Kidney (tissue), 22 donors: ENCODE measurements at places on chromosomes 6 and 20. TPM values are rescaled to one million over a fixed set of nuclear protein-coding genes. Genes with fewer than 3 reads are reported as not detected.

GRCh38 chr6:143579703-143580102, 68.2 kb upstream of the FUCA2 start:
- no peaks in the 10 kb centered on the region for H3K4me1 ChIP-seq
- no peaks in the 10 kb centered on the region for H3K27me3 ChIP-seq
- no peak for DNase-seq
- no peaks in the 10 kb centered on the region for H3K36me3 ChIP-seq
- H3K4me3 ChIP-seq: no peak overlapping the region

GRCh38 chr6:146267946-146268345, 239.1 kb downstream of the GRM1 start:
- H3K36me3 ChIP-seq: no peaks in the 10 kb centered on the region
- no peak overlapping the region for H3K27ac ChIP-seq
- H3K4me1 ChIP-seq: no peaks in the 10 kb centered on the region
- DNase-seq: no peak

DNA sequence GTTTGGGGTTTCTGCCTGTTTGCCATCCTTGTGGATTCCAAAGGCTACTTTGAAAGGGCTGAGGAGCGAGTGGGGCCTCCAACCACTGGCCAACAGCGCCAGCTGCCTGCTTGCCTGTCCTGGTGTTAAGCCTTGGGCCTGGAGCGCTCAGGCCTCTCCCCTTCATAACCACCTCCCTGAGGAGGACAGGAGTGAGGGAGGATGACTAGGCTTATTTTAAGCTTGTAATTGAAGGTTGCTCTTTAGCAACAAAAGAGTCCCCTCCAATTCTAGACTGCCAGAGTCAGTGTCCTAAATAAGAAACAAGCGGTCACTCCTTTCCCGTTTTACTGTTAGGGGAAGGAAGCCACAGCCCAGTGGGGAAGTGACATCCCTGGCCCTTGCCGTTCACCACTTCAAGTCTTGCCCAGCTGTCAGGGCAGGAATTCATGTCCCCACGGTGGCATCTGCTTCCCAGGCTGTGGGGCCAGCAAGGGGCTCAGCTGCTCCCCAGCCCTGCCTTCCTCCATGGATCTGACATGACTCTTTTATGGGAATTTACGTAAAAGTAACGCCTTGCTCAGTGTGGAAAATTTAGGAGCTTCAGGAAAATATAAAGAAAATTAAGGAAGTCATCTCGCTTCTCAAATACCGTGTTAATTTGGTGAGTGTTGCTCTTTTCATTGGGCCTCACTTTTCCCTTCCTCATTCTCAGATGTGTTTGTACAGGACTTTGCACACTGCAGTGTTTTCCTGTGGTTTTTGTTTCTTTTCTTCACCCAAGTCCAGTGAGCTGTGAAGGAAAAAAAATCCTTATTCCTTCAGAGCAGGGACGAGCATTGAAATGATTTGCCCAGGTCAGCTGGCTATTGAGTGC, 57.8 kb downstream of the SSR1 start:
- H3K4me3 ChIP-seq: no peak overlapping the region
- H3K27ac ChIP-seq: peak overlapping the region; percentile 45
- peaks cover 6% of the 10 kb centered on the region for H3K4me1 ChIP-seq
- peaks cover under 1% of the 10 kb centered on the region for H3K36me3 ChIP-seq
- peak; percentile 65 for DNase-seq
- H3K27me3 ChIP-seq: no peaks in the 10 kb centered on the region

- no peaks in the 10 kb centered on the region for H3K36me3 ChIP-seq
- H3K27me3 ChIP-seq: no peaks in the 10 kb centered on the region
- H3K4me1 ChIP-seq: no peaks in the 10 kb centered on the region
- H3K4me3 ChIP-seq: no peak overlapping the region
Measured at GRCh38 chr20:50399555-50399916, 110.6 kb upstream of the PTPN1 start.

GRCh38 chr6:11132194-11132888, 20.8 kb upstream of the ERVFRD-1 start:
- H3K27me3 ChIP-seq: no peaks in the 10 kb centered on the region
- no peak overlapping the region for H3K27ac ChIP-seq
- no peak for DNase-seq
- H3K4me1 ChIP-seq: no peaks in the 10 kb centered on the region

GRCh38 chr6:10535193-10535592, 14.0 kb downstream of the GCNT2 start:
- no peak overlapping the region for H3K4me3 ChIP-seq
- H3K36me3 ChIP-seq: no peaks in the 10 kb centered on the region
- no peak overlapping the region for H3K27ac ChIP-seq
- no peaks in the 10 kb centered on the region for H3K27me3 ChIP-seq
- no peak for DNase-seq
- H3K4me1 ChIP-seq: no peaks in the 10 kb centered on the region

The CD109 gene
- total RNA-seq: 19.0 TPM

- H3K36me3 ChIP-seq: no peaks in the 10 kb centered on the region
- peak overlapping the region; percentile 82 for H3K27ac ChIP-seq
- no peak overlapping the region for H3K4me3 ChIP-seq
Measured at GRCh38 chr20:10708351-10709185, 34.8 kb upstream of the JAG1 start.

The NRM gene
- 14.2 TPM for total RNA-seq

- H3K27me3 ChIP-seq: no peaks in the 10 kb centered on the region
- H3K27ac ChIP-seq: no peak overlapping the region
- H3K4me1 ChIP-seq: no peaks in the 10 kb centered on the region
- no peak overlapping the region for H3K4me3 ChIP-seq
Measured at GRCh38 chr20:19605786-19606485, 152.1 kb upstream of the RIN2 start.

The RIMS1 gene
- total RNA-seq: 4.5 TPM

The TINAG gene
- 22.1 TPM for total RNA-seq

The AARS2 gene
- 12.6 TPM for total RNA-seq

The OLIG3 gene
- total RNA-seq: not detected

- no peak for DNase-seq
- no peak overlapping the region for H3K27ac ChIP-seq
- no peaks in the 10 kb centered on the region for H3K4me1 ChIP-seq
- no peak overlapping the region for H3K4me3 ChIP-seq
- no peaks in the 10 kb centered on the region for H3K27me3 ChIP-seq
Measured at GRCh38 chr6:45478240-45478639, 100.5 kb upstream of the SUPT3H start.

The PRICKLE4 gene
- 6.5 TPM for total RNA-seq

DNA sequence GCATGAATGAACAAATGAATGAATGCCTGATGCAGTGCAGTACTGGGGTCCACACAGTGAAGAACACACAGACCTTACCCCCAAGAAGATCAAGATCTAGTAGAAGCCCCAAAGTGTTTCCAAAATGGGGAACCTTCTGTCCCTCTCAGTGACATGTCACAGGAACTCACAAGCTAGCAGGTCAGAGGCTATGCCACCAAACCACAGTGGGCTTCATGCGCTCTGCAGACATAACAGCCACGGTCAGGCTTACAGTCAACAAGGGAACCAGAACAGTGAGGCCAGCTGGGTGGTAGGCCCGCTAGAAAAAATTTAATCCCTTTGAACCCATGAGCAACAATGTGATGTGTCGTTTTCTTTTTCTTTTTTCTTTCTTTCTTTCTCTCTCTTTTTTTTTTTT, 20.2 kb upstream of the ARFGEF2 start:
- no peak overlapping the region for H3K4me3 ChIP-seq
- no peaks in the 10 kb centered on the region for H3K27me3 ChIP-seq
- no peaks in the 10 kb centered on the region for H3K36me3 ChIP-seq
- H3K4me1 ChIP-seq: no peaks in the 10 kb centered on the region
- H3K27ac ChIP-seq: no peak overlapping the region
- no peak for DNase-seq

DNA sequence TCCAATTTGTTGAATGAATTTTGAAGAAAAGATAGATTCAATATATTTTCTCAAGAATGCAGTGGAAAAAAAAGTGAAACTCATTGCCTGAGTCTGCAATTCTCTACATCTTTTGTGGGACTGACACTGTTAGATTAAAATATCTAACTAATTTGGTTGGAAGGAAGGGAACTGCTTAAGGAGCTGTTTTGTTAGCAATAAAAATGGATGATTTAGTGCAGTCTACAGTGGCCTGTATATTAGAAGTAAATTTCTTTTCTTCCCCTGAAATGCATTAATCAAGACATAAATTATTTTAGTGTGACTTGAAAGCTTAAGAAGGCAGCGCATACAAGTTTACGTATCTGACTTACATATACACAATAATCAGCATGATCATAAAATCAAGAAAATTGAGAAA, 1332.6 kb downstream of the EPHA7 start:
- H3K36me3 ChIP-seq: no peaks in the 10 kb centered on the region
- no peaks in the 10 kb centered on the region for H3K27me3 ChIP-seq
- H3K27ac ChIP-seq: no peak overlapping the region
- no peaks in the 10 kb centered on the region for H3K4me1 ChIP-seq
- no peak overlapping the region for H3K4me3 ChIP-seq

- peaks cover 3% of the 10 kb centered on the region for H3K4me1 ChIP-seq
- DNase-seq: no peak
- no peaks in the 10 kb centered on the region for H3K27me3 ChIP-seq
- no peak overlapping the region for H3K4me3 ChIP-seq
- no peaks in the 10 kb centered on the region for H3K36me3 ChIP-seq
Measured at GRCh38 chr6:31476515-31477139, 21.3 kb upstream of the MICB start.

- H3K4me3 ChIP-seq: peak overlapping the region; percentile 83
- no peak for DNase-seq
- H3K36me3 ChIP-seq: peaks cover 2% of the 10 kb centered on the region
- no peaks in the 10 kb centered on the region for H3K27me3 ChIP-seq
- peak overlapping the region; percentile 95 for H3K27ac ChIP-seq
- H3K4me1 ChIP-seq: peaks cover 5% of the 10 kb centered on the region
Measured at GRCh38 chr6:169752074-169752623, 727 bp downstream of the ERMARD start.

GRCh38 chr20:4961746-4962145, 39.6 kb downstream of the SLC23A2 start:
- H3K36me3 ChIP-seq: no peaks in the 10 kb centered on the region
- no peak overlapping the region for H3K27ac ChIP-seq
- H3K27me3 ChIP-seq: no peaks in the 10 kb centered on the region
- H3K4me1 ChIP-seq: no peaks in the 10 kb centered on the region
- H3K4me3 ChIP-seq: no peak overlapping the region

The PRSS35 gene
- 0.66 TPM for total RNA-seq

DNA sequence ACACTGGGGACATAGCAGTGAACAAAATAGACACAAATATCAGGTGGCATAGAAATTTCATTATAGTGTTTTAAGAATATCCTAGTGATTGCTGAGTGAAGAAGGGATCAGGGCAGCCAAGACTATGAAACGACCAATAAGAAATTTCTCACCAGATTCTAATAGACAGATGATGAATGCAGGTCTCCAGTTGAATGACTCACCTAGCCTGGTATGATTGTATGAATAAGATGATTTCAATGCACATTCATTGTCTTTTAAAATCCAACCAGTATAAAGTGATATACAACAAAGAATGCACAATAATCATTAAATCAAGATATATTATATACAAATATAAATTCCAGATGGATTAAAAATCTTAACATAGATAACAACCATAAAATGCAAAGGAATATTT, 124.5 kb upstream of the TENT5A start:
- no peak overlapping the region for H3K27ac ChIP-seq
- H3K27me3 ChIP-seq: no peaks in the 10 kb centered on the region
- H3K36me3 ChIP-seq: no peaks in the 10 kb centered on the region

GRCh38 chr6:37069639-37070038, 64.2 kb downstream of the FGD2 start:
- H3K27me3 ChIP-seq: no peaks in the 10 kb centered on the region
- no peak for DNase-seq
- no peaks in the 10 kb centered on the region for H3K4me1 ChIP-seq
- H3K27ac ChIP-seq: no peak overlapping the region
- H3K36me3 ChIP-seq: no peaks in the 10 kb centered on the region
- H3K4me3 ChIP-seq: no peak overlapping the region

The SLC32A1 gene
- total RNA-seq: not detected

The SLC12A5 gene
- 2.0 TPM for total RNA-seq

The BHLHE23 gene
- not detected for total RNA-seq

- no peak for DNase-seq
- no peaks in the 10 kb centered on the region for H3K36me3 ChIP-seq
- H3K4me3 ChIP-seq: no peak overlapping the region
Measured at GRCh38 chr6:113060664-113061063, 713.5 kb downstream of the RFPL4B start.

The SHLD1 gene
- total RNA-seq: 6.1 TPM

GRCh38 chr6:109092074-109092473, 2.6 kb downstream of the SESN1 start:
- no peak overlapping the region for H3K27ac ChIP-seq
- H3K27me3 ChIP-seq: no peaks in the 10 kb centered on the region
- H3K4me3 ChIP-seq: peak overlapping the region; percentile 91

GRCh38 chr6:34656378-34657036, 40.1 kb downstream of the ILRUN start:
- H3K36me3 ChIP-seq: peaks cover 7% of the 10 kb centered on the region
- no peak for DNase-seq
- H3K4me3 ChIP-seq: no peak overlapping the region
- H3K4me1 ChIP-seq: peaks cover 23% of the 10 kb centered on the region
- H3K27me3 ChIP-seq: no peaks in the 10 kb centered on the region
